Renal pelvis (tissue), 12 donors: ENCODE measurements at places on chromosomes 6 and 20.

- DNase-seq: no peak
Measured at GRCh38 chr6:50249493-50249892, 199.8 kb upstream of the DEFB112 start.

GRCh38 chr6:154535147-154535546 lies 24.7 kb upstream of the CNKSR3 start:
- DNase-seq: no peak

DNA sequence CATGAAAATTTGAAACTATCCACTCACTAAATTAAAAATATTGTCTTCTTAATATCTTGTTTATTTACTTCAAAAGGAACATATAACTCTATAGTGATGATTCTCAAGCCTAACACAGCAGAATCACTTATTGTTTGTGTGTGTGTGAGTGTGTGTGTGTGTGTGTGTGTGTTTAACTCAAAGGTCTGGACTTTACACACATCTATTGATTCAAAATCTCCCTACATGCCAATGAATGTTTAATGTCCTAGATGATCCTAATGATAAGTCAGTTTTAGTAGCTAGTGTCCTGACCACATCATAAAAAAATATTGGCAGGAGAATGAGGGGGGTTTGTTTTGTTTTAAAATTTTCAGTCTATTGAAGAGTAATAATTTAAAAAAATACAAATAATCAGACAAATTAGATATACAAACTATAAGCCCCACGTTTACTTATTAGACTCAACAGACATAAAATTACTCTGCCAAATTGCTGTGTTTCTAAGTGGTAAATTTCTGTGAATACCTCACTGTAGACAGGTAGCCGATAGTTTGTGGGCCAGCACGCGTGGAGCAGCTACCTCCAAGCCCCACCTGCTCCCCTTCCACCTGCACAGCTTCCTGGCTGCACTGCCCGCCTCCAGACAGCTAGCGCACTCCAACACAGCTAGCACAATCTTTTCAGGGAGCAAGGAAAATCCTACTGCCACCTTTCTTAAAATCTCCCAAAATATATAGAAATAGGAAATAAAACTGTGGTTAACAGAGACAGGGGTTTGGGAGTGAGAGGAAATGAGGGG lies 349.6 kb downstream of the PKHD1 start:
- DNase-seq: no peak

DNA sequence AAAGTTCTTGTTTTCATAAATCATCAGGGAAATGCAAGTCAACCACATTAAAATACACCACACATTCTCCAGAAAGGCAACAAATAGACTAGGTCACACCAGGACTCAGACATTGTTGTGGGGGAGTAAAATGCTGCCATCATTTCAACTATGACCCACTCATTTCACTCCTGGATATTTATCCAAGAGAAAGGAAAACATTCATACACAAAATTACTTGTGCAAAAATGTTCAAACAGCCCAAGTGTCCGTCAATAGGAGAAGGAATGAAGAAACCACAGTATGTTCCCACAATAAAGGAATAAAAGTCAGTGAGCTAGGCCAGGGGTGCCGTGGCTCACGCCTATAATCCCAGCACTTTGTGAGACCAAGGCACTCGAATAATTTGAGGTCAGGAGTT lies 81.5 kb upstream of the QKI start:
- no peak for DNase-seq

DNA sequence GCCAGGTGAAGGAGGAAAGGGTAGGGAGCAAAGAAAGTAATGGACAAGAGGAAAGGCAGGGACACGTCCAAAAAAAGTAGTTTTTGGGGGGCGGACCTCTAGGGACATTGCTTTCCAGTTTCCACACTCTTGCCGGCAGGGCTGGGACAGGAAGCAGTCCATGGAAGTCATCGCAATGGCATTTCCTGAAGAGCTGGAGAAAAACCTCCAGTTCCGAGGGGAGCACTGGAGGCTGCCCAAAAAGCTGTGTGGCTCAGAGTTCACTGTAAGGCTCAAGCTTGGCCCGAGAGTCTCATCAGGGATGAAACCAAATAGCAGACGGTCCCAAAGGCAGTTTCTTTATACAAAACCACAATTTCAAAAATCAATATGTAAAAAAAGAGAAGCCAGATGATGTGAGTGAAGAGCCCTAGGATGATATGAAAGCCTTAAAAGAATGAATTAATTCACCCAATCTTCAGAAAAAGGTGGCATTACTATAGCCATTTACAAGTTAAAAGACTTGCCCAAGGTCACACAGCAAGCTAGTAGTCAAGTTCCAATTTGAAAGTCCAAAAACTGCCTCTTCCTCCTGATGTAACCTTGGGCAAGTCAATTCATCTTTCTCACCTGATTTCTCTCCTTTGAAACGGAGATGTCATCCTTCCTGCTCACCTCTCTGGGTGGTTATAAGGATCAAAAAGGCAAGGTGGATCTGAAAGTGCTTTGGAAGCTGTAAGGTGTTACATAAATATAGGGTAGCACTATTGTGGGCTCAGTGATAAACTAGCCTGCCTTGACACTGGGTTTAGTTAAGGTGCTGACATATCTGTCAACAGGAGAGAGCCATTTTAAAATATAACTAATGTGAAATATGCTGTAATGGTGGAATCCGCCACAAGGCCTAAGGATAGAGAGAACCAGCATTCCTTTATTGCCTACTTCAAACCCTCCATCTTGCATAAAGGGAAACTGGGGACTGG lies 9.1 kb downstream of the BCL2L1 start:
- peak; percentile 69 for DNase-seq

GRCh38 chr6:85006362-85006761 lies 242.0 kb upstream of the TBX18 start:
- no peak for DNase-seq

DNA sequence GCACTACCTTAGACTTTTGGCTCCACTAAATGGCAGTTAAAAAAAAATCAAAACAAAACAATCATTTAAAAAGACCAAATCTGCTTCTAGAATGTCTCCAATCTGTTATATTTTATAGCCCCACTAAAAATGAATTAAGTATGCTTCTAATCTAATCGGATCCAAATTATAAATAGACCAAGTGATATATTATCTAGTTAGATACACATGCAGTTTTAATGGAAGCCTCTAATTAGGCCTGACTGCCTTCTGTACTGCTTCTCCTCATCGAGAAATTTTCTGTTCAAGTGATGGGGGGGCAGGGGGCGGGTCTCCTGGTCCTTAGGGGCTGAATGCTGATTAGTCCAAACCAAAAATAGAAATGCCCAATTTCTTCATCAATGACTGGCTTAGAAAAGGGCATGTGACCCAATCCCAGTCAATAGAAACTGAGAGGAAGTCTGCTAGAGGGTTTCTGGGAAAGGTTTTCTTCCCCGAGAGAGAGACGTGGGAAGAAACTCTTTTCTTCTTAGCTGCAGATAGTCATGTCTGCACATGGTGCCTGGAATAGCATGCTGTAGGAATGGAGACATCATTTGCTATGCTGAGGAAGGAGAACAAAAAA lies 6.9 kb downstream of the SESN1 start:
- no peak for DNase-seq

DNA sequence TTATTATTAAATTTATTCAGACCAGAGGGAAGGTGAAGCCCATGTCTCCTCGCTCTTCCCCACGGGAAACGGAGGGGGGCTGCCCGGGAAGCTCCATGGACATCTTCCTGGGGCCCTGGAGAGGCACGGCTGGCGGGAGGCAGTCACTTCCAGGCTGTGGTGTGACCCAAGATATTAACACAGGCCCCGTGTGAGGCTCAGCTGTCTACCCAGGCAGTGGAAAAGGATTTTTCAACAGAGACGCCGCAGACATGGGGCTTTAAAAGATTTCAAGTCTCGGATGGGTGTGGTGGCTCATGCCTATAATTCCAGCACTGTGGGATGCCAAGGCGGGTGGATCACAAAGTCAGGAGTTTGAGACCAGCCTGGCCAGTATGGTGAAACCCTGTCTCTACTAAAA lies 117.9 kb downstream of the ERMARD start:
- no peak for DNase-seq

GRCh38 chr6:134454794-134455193 lies 136.9 kb upstream of the SGK1 start:
- no peak for DNase-seq

GRCh38 chr6:124987291-124987690 lies 25.1 kb downstream of the RNF217 start:
- DNase-seq: no peak

DNA sequence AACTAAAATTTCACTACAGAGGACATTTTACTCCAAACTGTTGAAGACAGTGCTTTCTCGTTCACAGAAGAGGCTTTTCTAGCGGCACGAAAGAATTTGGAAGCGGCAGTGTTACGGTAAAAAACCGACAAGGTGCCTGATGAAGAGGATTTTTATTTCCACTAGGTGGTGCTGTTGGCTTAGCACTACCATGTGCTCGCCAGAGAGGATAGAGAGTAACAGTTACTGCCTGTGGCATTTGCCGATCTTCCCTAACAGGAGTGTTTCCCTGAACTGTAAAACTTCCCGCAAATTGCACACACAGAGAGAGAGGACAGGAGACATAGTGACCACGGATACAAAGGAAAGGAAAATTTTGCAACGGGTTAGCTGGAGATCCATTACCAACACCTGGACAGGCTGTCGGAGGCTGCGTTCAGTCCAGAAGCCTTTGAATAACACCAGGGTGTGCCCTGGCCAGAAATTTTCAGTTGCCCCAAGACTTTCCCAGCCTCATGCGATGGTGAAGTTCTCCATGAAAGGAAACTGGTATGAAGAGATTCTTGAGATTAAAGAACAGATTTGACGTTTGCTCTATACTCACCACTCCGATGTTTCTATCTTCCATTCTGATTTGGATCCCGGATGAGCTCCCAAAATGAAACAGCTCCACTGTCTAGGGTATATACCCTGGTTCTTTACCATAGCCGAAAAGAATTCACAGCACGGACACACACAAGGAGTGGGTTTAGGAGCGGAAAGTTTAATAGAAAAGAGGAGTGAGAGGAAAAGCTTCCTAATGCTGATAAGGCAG lies 48.1 kb downstream of the HLA-DPB1 start:
- DNase-seq: no peak

- no peak for DNase-seq
Measured at GRCh38 chr6:15546591-15546990, 116.2 kb downstream of the DTNBP1 start.

GRCh38 chr6:14286144-14286543 lies 168.6 kb downstream of the CD83 start:
- DNase-seq: no peak

DNA sequence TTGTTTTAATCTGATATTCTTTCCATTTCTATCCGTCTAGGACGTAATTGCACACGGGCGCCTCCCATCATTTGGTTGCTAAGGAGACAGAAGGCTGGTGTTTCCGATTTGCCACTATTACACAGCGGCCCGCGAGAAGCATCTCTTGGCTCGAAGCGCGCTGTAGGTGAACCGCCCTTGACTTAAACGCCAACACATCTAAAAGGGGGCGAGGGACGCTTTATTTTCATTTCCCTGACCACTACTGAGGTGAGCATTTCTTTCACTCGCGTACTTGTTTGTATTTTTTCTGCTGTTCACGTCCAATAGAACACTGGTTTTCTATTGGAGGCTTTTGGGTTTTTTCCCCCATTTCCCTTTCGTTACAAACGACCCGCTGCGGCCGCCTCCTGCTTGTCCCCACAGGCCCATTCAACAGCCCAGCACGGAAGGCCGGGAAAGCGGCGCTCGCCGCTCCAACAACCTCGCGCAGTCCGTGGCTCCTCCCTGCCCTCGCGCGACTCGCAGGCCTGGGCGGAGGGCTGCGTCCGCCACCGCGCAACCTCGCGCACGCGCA lies 505 bp upstream of the WRNIP1 start:
- DNase-seq: peak; percentile 61

GRCh38 chr6:149080511-149080910 lies 237.0 kb upstream of the TAB2 start:
- DNase-seq: no peak

DNA sequence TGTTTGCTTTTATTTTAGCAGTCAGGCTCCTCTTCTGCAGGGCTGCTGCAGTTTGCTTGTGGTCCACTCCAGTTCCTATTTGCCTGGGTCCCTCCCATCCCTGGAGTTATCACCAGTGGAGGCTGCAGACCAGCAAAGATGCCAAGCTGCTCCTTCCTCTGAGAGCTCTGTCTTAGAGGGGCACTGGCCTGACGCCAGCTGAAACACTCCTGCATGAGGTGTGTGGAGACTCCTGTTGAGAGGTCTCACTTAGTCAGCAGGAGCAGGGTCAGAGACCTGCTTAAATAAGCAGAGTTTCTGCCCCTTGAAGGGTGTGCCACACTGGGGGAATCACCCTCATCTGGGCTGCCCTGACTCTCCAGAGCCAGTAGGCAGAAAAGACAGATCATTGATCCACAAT lies 16.2 kb upstream of the WFDC8 start:
- DNase-seq: no peak
